ENCODE measurements at places on chromosomes 2 and 18.

GRCh38 chr2:39266139-39266805 is 22.5 kb upstream of the CDKL4 start:
- no peak for DNase-seq

DNA sequence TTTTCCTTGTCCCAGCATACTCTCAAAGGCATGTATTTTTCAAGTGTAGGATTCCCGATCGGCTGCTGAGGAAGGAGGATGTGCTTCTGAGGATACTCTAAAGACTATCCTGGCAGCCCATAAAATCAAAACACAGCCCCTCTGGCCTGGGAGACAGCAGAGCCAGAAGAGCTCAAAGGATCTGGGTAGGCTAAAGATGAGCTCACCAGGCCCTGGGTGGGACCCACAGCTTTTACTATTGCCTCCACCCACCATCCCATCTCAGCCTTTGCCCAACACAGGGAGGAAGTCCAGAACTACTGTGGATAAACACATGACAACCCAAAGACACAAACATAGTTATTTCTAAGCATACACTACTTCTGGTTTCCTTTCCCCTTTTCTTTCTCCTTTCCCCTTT is 79.1 kb upstream of the ZFP36L2 start:
- no peak for DNase-seq

DNA sequence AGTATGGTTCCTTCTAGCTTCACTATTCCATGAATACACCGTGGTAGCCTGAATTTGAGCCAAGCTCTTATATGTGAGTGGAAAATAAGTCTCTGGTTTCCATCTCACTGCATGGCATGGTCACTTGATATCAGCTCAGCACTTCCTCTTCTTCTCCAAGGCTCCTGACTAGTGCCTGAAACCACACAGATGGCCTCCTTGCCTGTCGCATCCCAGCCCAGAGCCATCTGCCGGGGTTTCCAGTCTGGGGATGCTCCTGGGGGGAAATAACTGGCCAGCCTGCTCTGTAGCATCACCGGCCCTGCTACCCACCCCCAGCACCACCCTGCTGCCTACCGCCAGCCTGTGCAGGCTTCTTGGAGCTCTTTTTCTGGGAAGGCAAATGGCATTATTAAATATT is 7.7 kb upstream of the MARCHF4 start:
- DNase-seq, result no peak

- DNase-seq, result no peak
These were observed 27.2 kb downstream of the ANKRD29 start for GRCh38 chr18:23635283-23636070.

GRCh38 chr2:11030909-11031308 is 119.2 kb downstream of the KCNF1 start:
- DNase-seq, result no peak

- DNase-seq, result no peak
These were observed 1.5 kb downstream of the GPC1 start for GRCh38 chr2:240436683-240437550.

DNA sequence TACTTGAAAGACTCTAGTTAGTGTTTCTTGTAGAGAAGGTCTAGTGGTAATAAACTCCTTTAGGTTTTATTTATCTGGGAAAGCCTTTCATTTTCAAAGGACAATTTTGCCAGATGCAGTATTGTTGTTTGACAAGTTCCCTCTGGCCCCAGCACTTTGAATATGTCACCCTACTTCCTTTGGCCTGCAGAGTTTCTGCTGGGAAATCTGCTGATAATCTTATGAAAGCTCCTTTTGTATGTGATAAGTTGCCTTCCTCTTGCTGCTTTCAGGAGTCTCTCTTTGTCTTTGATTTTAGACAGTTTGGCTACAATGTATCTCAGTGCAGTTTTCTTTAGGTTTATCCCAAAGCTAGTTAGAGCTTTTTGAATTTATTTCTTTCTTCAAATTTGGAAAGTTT is 106.2 kb upstream of the L3MBTL4 start:
- no peak for DNase-seq

GRCh38 chr2:102129951-102130646 is 12.4 kb upstream of the IL1R1 start:
- no peak for DNase-seq

DNA sequence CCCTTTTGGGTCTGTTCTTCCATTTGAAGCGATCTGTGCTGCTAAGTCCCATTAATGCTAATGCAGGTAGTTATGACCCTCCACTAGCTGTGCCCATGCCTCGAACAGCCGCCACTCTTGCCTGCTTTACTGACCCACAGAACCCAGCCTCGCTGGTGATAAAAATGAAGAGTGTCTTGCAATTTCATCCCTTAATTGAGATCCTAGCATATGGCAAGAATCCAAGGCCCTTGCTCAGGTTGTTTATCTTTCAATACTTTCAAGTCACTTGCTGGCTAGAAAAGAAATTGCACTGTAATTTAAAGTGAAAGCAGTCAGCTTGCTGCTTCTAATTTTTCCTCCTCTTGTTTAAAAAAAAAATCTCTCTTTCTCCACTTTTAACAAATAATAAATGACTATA is 73.6 kb downstream of the ZNF521 start:
- no peak for DNase-seq

- no peak for DNase-seq
These were observed 413.5 kb downstream of the TXNL1 start for GRCh38 chr18:56224669-56225561.

GRCh38 chr2:37560241-37560848 is 111.1 kb downstream of the CDC42EP3 start:
- DNase-seq, result no peak

DNA sequence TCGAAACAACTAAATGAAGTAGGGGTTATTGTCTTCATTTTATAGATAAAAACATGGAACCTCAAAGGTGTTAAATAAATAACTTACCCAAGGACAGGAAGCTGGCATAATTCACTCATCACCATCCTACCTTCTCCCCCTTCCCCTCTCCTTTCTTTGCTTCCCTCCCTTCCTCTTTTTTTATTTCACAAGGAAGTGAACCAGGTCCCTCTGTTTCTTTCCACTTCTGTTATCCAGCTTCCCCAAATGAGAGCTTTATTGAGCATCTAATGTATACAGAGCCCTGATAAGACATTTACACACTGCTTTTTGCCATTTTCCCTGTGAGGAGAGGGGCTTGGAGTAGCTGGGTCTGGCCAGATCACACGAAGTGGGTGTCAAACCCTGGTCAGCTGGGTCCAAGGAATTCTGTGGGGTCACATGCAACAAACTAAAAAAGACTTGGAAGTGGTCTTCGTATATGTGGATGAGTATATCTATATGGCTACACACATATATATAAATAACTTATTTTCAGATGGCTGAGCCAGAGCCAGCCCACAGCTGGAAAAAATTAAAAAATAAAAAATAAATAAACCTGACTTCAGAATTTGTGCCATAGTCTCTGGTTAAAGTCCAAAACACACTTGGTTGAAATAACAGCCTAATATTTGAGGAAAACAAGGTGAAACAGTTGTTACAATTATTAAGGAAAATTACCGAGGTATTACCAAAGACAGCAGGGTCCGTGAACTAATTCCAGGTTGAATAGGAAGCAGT is 49.3 kb upstream of the FOSL2 start:
- DNase-seq, result no peak

DNA sequence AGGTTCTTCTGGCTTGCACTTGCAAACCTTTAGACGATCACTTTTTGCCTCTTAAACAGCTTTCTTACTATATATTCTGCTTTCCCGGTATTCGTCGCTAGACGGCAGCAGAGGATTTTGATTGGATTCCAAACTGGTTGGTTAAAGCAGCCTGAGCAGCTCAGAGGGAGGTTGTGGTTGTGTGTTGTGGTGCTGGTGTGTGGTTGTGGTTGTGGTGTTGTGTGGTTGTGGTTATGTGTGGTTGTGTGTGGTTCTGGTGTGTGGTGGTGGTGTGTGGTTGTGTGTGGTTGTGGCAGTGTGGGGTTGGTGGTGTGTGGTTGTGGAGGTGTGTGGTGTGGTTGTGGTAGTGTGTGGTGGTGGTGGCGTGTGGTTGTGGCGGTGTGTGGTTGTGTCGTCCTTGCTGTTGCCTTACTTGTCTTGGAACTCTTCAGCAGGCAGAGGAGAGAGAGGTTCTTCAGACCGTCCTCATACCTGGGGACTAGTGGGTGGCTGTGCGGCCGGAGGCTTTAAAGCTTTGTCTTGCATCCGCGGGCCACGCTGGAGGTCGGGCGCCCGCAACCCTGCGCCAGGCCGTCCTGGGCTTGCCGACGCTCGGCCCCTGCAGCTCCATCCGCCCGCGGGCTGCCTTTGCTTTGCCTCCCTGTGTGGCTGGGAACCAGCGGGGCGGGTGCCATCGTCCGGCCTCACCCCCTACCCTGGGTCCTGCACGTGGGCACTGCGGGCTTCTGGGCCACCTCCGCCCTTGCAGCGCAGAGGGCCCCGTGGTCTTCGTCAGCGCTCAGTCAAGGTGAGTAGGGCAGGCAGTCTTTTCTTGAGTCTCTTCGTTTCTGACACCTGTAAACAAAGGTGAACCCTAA is 190.8 kb downstream of the ARHGAP28 start:
- no peak for DNase-seq

DNA sequence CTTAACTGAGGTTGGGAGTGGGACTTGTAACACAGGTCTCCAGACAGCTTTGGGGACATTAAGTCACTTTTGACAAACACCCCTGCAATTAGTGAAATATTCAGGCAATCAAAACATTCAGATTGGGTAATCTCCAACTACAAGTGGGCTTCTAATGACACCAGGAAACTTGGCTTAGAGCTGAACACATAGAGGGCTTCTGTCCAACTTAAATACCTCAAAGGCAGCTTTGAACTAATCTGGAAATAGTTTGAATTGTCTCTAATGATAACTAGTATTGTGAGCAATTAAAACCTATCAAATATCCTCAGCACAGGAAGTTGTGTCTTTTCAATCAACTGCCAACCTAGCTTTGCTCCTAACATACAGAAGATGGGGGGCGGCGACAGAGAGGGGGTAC is 5.1 kb upstream of the ASPRV1 start:
- DNase-seq, result no peak

GRCh38 chr18:37565977-37566478 is 430 bp upstream of the CELF4 start:
- no peak for DNase-seq

DNA sequence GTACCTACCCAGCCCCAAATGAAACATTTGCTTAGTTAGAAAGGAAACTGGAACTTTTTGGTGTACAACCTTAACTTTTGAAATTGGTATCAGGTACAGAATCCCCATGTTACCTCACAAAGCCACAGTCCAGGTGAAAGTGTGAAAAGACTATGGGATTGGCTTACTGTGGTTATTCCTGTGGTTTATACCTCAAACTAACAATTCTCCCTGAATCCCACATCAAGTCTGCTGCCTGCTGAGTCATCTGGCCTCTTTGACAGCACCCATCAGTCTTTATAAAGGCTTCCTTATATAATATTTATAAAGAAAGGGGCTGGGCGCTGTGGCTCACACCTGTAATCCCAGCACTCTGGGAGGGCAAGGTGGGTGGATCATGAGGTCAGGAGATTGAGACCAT is 164.6 kb downstream of the TMEM247 start:
- no peak for DNase-seq

GRCh38 chr18:5144629-5145028 is 52.4 kb downstream of the AKAIN1 start:
- DNase-seq, result no peak

DNA sequence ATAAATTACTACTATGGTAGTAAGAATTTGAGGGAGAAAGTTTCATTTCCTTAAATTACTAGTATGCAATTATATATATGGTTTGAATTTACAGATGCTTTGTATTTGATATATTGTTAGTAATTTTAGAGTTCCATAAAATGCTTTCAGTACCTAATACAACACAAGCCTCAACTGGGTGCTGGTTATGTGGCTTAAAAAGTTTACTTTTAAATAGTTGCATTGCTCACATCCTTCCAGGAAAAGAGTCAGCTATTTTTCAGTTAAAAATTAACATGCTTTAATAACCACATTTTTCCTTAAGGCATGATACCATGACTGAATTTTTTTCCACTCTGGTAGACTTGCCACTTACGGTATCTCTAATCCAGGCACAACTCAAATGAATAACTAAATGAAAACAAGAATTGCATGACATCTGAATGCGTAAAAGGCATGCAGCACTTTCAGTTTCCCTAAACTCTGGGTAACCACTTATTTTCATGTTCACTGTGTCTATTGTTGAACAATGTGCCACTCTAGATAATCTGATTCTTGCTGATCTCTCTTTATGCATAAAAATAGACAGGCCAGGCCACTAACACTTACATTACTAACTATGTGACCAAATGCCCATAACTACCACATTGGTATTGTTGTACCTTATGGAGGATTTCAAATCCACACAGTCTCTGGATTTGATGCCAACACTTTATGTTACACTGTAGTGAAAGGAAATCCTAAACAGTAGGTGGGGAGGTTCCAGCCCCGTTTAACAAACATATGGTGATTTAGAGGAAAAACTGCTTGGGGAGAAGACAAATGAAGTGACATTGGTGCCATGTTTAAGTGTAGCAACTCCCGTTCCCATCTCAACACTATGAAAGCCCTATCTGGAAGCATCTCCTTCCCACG is 35.5 kb upstream of the SLC35F5 start:
- DNase-seq, result no peak

GRCh38 chr2:170052151-170052550 is 125.8 kb upstream of the MYO3B start:
- no peak for DNase-seq

GRCh38 chr2:124563426-124563825 is 538.3 kb downstream of the CNTNAP5 start:
- DNase-seq, result no peak

- no peak for DNase-seq
These were observed 216.3 kb upstream of the ETAA1 start for GRCh38 chr2:67180841-67181240.

DNA sequence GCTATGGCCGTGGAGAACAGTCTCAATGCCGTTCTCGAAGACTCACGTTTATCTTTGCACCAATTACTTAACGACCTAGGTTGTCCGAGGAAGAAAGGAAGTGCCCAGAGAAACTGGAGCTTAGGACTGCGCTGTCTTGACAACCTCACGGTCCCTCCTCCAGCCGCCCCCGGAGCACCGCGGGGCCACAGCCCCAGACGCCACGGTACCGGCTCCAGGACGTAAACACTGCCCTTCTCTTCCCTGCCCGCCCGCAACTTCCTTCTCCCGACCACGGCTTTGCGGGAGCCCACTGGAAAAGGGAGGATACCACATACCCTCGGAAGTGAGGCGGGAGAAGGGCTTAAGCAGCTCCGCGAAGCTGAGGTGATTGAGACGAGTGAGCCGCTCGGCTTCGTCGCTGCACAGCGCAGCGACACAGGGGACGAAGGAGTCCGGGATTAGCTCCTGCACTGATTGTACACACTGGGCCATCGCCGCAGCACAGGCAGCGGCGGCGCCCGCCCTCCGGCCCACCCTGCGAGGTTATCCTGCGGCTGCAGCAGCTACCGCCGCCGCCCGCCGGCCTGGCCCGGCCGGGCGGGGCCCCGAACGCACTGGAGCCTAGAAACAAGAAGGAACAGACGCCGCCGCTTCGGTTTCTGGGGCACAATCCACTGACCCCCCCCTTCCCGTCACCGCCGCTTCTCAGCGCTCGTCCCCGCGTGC is 483 bp downstream of the TRAPPC8 start:
- no peak for DNase-seq
